Anterior cingulate cortex (tissue), 58 donors: ENCODE measurements at places on chromosomes 5 and 9.
A peak's percentile ranks its signal among the peaks of the same experiment; 100 is the strongest.

DNA sequence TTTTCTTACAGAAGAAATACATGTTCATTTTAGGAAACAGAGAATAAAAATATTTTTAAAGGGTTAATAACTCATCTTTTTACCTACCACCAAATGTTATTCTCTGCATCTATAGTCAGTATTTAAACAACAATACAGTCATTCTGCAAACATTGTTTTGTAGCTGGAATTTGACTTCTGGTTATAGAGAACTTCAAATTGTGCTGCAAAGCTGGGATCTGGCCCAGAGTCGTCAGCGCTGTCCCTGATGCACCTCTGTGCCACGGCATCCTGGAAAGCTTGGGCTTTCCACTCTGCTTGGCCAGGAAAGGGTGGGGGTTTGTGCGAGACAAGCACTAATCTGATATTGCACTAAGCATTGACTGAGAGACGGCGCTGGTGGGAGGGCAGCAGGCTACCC is 5.0 kb upstream of the GFPT2 start:
- DNase-seq: no peak

- DNase-seq: no peak
Observed at GRCh38 chr5:3853362-3853761, 257.7 kb downstream of the IRX1 start.

GRCh38 chr5:31185951-31186350 is 7.5 kb upstream of the CDH6 start:
- no peak for DNase-seq

- no peak for DNase-seq
Observed at GRCh38 chr5:25091921-25092320, 447.1 kb upstream of the CDH10 start.

DNA sequence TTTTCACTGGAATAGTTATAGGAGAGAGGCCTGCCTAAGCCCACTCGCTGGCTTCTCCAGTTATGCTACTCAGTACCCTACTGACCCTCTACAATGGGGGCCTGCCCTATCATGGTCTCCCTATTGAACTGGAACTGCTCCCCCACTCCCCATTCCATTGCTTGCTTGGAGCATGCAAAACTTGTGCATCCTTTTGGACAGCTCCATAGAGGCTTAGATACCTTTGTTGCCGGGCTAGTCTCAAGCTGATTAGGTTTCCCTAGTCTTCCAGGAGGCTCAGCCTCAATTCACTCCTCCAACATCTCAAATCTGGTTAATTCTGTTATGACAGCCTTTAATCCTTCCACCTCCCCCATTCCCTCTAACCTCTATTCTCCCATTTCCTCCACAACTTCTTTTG is 39.9 kb downstream of the KIF24 start:
- no peak for DNase-seq

GRCh38 chr9:87069690-87070089 is 122.4 kb upstream of the GAS1 start:
- DNase-seq: no peak

DNA sequence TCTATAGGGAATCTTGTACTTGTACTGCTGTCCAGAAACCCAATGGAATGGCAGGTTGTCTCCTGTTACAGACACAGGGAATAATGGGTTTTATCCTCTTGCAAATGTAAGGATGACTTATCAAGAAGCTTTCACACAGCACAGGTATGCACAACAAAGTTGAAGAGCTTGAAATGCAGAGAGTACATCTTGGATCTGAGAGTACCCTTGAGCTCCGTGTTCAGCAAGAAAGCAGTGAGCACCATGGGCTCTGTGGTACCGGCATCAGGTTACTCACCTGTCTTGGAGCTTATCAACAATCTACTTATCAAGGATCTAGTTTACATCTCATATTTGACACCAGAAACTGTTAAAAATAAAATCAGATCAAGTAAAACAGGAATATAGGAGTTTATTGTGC is 22.0 kb upstream of the EMB start:
- no peak for DNase-seq

DNA sequence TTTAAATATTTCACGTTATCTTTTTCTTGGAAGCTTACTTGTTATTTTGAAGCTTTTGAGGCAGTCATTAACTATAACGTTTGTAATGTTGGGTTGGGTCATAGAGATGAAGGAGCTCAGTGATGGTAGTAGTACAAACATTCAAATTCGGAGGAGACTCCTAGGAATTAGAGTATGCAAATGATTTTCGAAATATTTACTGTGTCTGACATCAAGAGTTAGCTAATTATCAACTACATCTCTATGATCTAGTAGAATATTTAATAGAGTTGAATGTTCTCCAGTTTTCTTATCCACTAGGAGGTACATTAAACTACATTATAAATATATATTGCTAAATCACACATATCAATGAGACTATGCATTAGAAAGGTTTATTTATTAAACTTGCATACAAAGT is 28.8 kb upstream of the C5orf24 start:
- no peak for DNase-seq

GRCh38 chr5:154193283-154193682 is 2.8 kb downstream of the GALNT10 start:
- DNase-seq: peak; percentile 69

- DNase-seq: no peak
Observed at GRCh38 chr9:97577051-97577450, 56.1 kb downstream of the TSTD2 start.

DNA sequence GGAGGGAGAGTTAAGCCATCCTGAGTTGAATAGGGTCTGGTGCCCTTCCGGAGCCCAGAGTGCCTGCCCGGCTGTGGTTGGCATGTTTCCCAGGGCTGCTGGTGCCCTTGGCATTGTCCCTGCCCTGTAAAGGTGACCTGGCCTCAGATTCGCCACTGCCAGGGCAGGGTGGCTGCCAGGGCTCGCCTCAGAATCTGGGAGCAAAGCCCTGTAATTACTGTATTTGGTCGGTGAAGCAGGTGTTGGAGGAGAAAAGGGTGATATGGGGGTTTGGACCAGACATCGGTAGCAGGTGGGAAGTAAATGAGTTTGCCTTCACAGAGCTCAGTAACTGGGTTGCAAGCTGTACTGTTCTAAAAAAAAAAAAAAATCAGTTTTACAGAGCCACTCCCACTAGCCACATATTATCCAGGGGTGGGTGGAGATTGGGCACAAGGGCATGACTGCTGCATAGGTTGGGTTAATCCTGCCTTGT is 47.6 kb downstream of the RGS3 start:
- no peak for DNase-seq

DNA sequence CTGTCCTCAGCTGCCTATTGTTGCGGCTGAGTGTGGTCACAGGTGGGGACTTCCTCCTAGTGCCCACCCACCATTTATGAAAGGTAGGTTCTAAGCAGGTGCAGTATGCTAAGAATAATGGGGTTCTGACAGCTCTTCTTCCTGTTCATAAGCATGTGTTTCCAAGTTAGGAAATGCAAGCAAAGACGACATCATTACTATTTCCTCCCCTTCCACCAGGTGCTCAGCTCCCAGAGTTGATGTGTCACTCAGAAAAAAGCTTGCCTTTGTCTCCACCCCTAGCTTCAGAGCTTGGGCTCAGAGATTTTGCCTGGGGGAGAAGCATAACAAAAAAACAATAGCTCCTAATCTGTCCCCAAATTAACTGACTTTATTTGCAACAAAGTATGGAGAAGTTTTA is 1076.7 kb downstream of the NR2F1-AS1 start:
- no peak for DNase-seq
